HT1080 (cell line): ENCODE measurements at places on chromosomes 7 and 10. TPM values are rescaled to one million over a fixed set of nuclear protein-coding genes. Genes with fewer than 3 reads are reported as not detected.

DIP2C gene
- 2.4 and 3.2 TPM in 2 replicates for total RNA-seq

DNA sequence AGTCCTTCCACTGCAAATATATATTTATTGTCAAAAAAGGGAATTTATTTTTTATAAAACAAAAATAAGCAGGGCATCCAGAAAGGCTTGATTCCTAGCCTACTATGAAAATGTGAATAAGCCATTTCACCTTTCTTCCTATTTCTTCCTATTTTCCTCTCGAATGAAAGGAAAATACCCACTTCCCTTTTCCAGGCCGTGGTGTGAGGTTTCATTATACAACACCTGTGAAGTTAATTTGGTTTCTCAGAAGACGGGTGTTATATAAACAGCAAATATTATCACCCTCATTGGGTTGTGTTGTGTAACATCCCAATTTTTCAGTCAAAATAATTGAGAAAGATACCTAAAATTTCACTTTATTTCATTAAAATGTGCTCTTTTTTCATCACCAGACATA lies 214.3 kb downstream of the DGKB start:
- no peak for DNase-seq

DNA sequence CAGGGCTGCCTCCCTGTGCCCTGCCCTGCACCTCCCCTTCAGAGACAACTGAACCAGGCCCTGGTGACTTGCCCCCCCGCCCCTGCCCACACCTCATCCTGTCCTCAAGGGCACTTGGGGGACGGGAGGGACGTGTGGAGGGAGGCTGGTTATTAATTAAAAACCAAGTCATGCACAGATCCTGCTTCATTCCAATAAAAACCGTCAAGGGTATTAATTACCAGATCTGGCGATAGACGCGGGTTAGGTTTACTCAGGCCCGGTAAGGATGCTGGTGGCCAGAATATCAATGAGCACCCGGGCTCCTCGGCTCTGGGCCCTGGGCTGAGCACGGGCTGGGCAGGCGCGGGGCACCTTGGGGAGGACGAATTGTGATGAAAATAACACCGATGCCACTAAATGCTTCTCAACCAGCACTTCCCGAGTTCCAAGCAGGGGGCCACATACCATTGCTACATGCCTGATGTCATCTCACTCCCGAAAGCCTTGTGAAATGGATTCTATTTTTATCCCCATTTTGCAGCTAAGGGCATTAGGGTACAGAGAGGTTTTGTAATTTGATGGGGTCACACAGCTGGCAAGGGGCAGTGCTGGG lies 24.5 kb upstream of the GTF2IRD1 start:
- no peak for DNase-seq

GRCh38 chr10:7400068-7400715 lies 10.6 kb downstream of the SFMBT2 start:
- DNase-seq, result no peak

DNA sequence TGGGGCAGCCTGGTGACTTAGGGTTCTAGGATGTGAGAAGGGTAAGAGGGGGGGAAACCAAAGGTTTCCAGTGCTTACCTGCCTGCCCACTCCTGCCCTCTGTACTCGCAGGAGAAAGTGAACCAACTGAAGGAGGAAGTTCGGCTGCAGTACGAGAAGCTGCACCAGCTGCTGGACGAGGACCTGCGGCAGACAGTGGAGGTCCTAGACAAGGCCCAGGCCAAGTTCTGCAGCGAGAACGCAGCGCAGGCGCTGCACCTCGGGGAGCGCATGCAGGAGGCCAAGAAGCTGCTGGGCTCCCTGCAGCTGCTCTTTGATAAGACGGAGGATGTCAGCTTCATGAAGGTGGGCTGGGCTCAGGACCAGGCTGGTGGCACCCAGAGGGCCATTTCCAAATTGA lies 10.7 kb downstream of the TRIM8 start:
- no peak for DNase-seq

DNA sequence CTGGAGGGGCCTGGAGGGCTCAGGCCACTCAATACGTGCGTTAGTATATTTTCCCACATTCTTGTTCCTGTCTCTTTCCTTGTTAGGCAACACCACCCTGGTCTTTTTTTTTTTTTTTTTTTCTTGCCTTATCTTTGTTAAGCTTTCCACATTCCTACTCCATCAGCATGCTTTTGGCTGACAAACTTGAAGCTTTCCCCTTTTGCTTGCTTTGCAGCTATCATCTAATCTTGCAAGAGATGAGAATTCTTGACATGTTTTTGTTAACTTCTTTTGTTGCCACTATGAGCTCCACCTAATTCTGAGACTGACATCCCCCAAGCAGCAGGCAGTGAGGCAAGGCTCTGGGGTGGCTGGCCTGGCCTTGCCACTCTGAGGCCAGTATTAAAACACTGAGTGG lies 52.5 kb upstream of the NRP1 start:
- DNase-seq, result no peak

GRCh38 chr10:26446258-26446657 lies 8.1 kb downstream of the APBB1IP start:
- DNase-seq, result no peak

GRCh38 chr10:27752673-27753237 lies 7.1 kb upstream of the MKX start:
- no peak for DNase-seq

- DNase-seq, result no peak
Measured at GRCh38 chr7:95927756-95928155, 155.4 kb downstream of the DYNC1I1 start.

DNA sequence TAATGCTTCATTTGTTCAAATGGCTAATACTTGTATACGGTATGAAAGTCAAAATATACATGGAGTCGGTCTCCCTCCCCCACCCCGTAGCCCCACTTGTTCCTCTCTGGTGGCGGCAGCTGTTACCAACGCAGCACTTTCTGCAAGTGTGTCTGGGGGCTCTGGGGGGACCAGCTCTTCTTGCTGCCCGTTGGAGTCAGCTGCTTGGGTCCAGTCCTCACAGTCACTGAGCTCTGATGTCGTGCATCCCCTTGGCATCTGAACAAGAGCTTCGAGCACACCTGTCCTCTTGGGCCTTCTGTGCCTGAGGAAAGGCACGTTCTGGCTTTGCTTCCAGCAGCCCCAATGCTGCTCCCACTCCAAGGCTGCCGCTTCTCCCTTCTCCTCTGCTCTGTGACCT lies 493.1 kb downstream of the PLXNA4 start:
- no peak for DNase-seq

DNA sequence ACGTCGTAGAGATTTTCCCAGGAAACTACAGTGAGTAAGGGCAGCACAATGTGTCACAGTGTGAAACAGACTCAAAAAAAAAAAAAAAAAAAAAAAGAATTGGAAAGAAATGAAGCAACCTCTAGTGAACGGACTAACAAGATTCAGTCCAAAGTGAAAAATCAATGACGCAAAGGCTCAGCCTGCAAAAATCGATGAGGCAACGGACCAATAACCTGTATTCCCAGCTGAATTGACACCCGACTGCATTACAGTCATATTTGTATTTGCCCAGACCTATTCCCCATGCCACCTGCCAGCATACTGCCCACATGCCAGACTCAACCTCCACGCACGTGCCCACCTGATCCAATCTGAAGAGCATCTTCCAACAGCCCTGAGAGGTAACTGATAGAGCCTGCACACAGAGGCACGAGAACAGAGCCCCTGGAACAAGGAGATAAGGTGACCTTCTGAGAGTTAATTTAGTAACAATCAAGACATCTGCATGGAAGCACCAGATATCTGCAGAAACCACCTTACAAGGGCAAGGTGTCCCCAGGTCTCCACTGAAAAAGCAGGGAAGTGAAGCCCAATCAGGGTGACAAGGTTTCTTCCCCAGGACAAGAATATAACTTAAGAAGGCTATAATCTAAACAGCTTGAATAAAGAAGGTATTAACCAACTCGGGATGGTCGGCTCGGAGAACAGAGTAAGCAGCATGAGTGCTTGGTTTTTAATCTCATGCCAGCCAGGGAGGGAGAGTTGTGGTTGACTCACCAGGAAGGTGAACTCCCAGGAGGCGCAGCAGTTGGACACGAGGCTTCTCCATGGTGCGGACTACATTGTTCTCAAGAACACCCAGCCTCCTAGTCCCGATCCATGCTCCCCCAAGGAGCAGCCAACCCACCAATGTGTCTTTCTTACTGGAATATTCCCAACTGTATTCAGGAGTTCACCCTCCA lies 48.5 kb downstream of the PLXNA4 start:
- no peak for DNase-seq
